ENCODE measurements at places on chromosomes 2 and 18.

GRCh38 chr18:58536534-58537271, 92.2 kb downstream of the ALPK2 start:
- no peak for DNase-seq

- DNase-seq, result peak; percentile 89
Measured at GRCh38 chr2:237874585-237875161, 15.2 kb downstream of the RAMP1 start.

GRCh38 chr2:165792104-165792454, 2.0 kb downstream of the GALNT3 start:
- no peak for DNase-seq

GRCh38 chr2:113873867-113874266, 16.0 kb upstream of the ACTR3 start:
- DNase-seq, result no peak

GRCh38 chr2:27264253-27264752, 1.5 kb upstream of the SLC30A3 start:
- no peak for DNase-seq

GRCh38 chr2:222038067-222038802, 260.6 kb downstream of the PAX3 start:
- DNase-seq, result no peak

GRCh38 chr2:69985216-69985615, 23.8 kb upstream of the ASPRV1 start:
- DNase-seq, result no peak

GRCh38 chr2:63046552-63046951, 4.1 kb upstream of the OTX1 start:
- DNase-seq, result no peak

DNA sequence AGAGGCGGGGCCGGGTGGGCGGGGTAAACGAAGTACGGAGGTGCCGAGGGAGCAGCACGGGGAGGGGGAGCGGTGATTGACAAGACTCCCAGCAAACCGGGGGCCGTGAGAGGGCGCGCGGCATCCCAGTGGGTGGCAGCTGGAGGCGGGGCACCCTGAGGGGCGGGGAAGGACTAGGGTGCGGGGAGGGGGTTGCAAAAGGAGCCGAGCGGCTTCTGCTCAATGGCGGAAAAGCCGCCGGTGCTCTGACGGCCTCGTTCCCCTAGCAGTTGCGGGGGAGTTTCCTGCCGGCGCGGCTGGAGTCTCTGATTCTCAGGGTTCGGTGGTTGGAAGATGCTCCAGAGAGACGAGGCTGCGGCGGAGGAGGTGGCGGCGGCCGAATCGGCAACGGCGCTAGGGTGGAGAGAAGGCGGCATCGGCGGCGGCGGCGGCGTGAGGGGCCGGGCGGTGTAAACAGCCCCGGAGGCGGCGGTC, at the start of gene PPM1B:
Gene PPM1B (plus strand): TSS at position 195 of the 474 bp plus-strand sequence. CDS start 32,325 bp downstream, outside the sequence.
- DNase-seq, result no peak

- no peak for DNase-seq
Measured at GRCh38 chr2:69053416-69053965, 40.5 kb downstream of the ANTXR1 start.

DNA sequence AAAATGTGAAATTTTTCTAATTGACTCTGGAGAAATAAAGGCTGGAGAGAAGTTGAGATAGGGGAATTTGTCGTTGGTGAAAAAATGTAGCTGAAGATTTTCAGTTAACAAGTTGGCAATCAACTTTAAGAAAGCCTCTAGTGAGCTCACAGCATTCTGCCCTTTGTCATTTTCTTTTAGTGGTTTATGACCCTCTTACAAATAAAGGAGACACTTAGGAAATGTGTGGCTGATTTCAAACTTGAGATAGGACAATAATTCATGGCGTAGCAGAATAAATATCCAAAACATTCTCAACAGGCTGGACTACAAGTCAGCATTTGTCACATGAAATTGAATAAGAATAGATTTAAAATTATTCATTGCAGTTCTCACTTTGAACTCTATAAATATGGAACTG, 412.5 kb upstream of the SPHKAP start:
- DNase-seq, result no peak

- no peak for DNase-seq
Measured at GRCh38 chr2:197838036-197838435, 33.6 kb downstream of the PLCL1 start.

GRCh38 chr18:79486356-79487182, 90.8 kb downstream of the NFATC1 start:
- DNase-seq, result no peak

- peak; percentile 54 for DNase-seq
Measured at GRCh38 chr18:74896390-74896991, 298.8 kb downstream of the ZNF407 start.

GRCh38 chr2:35864141-35864540, 491.4 kb upstream of the CRIM1 start:
- no peak for DNase-seq

GRCh38 chr2:10963155-10963554, 51.4 kb downstream of the KCNF1 start:
- no peak for DNase-seq

- no peak for DNase-seq
Measured at GRCh38 chr2:239378021-239378917, 22.6 kb downstream of the HDAC4 start.

GRCh38 chr18:857986-858385, 45.9 kb upstream of the YES1 start:
- DNase-seq, result no peak

DNA sequence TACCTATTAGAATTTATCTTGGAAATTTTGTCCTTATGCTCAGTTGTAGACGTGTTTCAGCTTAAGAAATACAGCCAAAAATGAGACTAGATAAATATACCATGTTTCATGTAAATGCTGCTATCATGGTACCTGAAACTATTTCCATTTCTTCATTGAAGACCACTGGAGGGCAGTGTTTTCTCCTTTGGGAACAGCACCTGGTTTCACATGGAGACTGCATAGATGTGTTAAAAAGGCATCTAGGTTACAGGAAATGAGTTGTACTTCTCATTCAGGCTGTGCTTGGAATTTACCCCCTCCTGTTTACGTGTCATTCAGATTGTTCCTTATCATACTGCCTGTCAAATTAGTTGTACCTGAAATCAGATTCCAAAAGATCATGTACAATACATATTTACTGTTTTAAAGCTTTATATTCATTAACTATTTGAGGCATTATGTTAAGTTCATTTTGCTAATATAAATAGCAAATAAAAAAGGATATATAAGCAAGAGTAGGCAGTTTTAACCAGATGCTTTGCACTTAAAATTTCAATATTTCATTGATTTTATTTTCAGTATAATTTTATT, 57.3 kb upstream of the PSMD14 start:
- no peak for DNase-seq

DNA sequence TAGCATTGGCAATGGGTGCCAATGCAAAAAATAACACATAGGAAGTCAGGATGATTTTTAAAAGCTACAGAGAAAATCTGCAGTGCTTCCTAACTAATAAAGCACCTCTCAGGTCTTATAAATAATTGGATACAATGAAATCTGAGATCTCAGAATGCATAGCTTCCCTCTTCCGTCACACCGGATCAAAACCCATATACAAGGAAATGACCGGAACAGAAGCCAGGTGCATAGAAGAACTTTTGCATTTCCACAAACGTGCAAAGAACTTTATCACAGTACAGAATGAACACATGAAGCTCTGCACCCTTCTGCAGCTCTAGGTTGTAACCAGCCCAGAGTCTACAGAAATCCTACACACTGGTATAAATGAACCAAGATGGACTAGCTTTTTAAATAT, 145.4 kb downstream of the TCF4 start:
- DNase-seq, result no peak

- no peak for DNase-seq
Measured at GRCh38 chr2:233115741-233116140, 55.6 kb downstream of the INPP5D start.

DNA sequence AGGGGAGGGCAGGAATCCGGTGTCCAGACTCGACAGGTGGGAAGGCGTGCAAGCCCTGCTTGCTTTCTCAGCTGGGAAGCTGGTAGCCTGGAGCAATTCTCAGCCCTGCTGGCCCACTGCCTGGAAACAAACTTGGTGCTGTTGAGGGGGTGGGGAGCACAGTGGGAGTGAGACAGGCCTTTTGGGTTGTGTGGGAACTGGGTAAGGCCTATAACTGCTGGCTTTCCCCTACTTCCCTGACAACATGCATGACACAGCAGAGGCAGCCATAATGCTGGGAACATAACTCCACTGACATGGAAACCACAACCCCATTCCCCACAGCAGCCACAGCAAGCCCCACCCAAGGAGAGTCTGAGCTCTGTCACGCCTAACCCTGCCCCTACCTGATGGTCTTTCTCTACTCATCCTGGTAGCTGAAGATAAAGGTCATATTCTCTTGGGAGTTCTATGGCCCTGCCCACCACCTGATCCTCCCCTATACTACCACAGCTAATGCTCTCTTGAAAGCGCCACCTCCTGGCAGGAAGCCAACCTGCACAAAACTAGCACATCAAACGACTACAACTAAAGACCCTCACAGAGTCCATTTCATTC, 122.9 kb upstream of the ACVR1C start:
- DNase-seq, result no peak

DNA sequence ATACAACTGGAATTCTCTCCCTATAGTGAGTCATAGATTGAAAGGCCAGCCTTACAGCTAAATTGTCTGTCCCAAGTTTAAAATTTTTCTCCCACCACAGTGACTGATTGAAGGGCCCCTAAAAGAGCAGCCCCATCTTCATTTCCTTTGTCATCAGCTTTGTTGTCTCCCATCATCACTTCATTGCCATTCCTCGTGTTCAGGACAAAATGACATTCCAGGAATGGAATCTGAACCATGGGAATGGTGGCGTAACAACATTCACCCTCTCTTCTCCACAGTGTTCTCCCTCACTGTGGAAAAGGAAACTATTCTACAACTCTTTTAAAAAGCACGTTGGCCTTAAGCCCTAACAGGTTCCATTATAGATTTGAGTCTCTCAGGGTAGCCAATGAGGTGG, 52.1 kb downstream of the PSTPIP2 start:
- no peak for DNase-seq

- DNase-seq, result no peak
Measured at GRCh38 chr18:7723558-7723957, 156.4 kb downstream of the PTPRM start.

DNA sequence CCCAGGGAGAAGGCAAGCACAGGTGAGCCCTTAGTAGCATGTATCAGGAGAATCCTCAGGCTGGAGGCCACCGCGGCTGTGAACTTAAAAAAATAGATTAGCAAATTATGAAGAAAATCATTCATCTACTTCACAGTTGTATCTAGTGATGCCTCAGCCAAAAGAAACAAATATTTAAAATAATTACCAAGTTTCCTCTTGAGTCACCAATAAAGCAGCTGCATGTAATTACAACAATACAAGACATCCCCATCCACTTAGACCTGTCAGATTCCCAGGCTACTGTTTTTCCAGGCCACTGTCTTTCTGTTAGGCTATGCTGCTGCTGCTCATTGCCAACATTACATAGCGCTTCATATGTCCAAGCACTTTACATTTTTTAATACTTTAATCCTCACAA, 54.6 kb upstream of the PHLPP1 start:
- DNase-seq, result no peak

GRCh38 chr18:35005963-35006577, 35.1 kb upstream of the MAPRE2 start:
- peak; percentile 32 for DNase-seq

GRCh38 chr2:96397756-96398530, 62.4 kb downstream of the NCAPH start:
- DNase-seq, result no peak

DNA sequence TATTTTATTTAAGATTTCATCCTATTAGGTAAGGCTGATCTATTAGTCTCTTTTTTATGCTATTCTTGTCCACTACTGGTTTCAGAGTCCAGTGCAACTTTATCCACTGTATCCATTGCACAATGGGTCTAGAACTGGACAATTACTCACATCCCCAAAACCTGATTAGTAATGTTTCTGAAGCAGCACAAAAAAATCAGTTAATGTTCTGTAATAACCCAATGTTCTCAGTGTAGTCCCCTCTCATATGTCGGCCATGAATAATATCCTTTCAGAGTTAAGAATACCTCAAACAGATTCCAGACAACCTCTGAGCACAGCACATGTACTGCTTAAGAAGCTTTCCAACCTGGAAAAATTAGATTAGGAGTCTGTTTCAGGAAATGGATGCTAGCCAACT, 29.7 kb downstream of the MGAT4A start:
- DNase-seq, result no peak

- peak; percentile 55 for DNase-seq
Measured at GRCh38 chr18:10432781-10433180, 21.7 kb upstream of the APCDD1 start.

GRCh38 chr2:51710222-51710621, 678.3 kb upstream of the NRXN1 start:
- no peak for DNase-seq

DNA sequence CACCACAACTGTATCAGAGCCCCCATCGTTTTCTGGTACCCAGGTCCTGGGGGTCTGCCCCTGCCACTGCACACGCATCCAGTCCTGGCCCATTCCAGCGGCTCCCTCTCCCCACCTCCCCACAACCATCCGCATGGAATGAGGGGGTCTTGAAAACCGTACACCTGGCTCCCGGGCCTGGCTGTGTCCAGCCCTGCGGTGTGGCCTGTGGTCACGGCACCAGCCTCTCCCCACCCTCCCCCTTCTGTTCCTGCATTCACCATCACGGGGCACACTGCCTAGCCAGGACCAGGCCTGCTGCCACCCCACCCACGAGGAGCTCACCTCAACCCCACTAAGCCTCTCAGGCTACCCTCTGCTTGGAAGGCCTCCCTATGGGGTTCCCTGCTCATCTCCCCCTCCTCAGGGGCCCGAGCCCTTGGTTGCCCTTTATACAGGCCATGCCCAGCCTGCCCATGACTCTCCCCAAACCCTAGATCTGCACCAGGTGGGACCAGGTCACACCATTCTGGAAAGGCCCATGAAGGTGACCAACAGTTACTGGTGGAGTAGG, 11.4 kb downstream of the GPR35 start:
- no peak for DNase-seq

GRCh38 chr2:168035458-168035857, 211.9 kb downstream of the STK39 start:
- no peak for DNase-seq

DNA sequence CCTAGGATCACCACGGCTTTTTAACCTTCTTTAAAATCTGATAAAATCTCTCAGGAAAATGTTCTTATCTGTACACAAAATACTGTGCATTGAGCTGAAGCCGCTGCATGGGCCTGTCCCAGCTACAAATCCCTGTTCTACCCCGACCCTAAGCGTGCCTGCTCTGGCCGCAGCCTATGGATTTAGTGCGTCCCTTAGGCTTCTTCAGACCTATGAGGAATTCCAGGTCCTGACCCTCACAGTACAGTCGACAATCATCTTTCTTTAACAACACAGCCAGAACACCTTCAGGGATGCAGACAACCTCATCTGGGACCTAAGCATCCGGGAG, 477 bp upstream of the WDCP start:
- no peak for DNase-seq
